Mesendoderm (in vitro differentiated cells): ENCODE measurements at places on chromosomes 7 and 10.

DNA sequence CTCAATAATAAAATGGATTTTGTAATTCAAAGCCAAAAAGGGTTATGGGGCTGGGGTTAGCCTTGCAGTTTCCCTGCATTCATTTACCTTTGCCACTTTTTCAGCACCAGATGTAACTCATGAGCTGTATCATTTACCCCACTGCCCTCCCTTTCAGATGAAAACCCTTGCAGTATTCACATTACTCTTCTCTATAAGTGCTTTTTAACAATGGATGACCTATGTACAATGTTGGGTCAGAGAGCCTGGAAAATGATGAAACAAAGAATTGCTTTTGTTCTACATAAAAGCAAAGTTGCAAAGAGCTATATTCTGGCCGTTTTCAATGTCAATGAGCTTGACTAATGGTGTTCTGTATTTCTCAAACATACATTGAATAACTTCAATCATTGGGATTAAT is 189.7 kb downstream of the TMEM26 start:
- no peak for DNase-seq

DNA sequence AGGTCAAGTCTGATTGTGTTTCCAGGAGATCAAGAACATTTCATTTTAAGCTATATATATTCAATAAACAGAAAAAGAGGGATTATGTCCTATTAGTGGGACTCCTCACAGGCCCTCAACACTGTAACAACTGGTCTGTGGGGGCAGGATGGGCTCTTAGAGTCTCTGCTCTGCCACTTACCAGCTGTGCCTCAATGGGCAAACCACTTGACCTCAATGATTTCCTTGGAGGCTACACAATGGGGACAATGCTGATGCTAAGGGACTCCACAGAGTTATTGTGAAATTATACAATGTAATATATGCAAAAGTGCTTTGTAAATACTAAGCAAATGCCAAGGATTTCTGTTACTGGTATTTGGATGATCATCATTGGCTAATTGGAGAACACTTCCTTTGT is 33.2 kb upstream of the MXI1 start:
- DNase-seq, result no peak

DNA sequence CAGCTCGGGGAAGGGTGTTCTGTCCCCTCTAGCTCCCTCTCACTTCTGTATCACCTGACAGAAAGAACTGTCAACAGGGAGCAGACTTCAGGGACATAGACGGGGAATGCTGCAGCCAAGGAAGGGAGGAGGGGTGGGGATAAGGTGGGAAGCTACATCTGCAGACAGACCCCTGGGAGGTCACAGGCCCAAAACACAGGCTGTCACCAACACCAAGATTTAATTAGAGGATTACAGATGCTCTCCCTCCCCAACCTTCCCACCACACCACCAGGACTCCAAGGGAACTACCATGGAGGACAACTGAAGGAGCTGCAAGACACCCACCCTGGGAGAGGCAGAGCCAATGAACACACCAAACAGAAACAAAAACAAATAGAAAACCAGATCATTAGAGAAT is 425.2 kb upstream of the VSTM2A start:
- DNase-seq, result peak; percentile 20

GRCh38 chr7:107277331-107277730 is 108.5 kb downstream of the HBP1 start:
- no peak for DNase-seq

DNA sequence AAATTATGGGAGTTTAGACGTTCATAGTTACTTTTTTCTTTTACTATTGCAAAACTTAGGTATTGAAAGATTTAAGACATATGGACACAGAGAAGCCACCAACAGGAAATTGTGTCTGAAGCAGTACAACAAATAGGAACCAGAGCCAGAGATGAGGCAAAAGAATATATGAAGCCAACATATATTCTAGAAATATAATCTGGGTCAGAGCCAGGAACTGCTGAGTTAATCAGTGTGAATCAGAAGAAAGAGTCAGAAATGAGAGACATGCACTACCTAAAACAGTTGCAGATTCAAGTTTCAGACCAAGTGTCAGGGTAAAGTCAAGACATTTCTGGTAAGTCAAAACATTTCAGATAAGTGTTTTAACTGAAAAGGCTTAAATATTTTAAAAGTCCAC is 67.7 kb downstream of the DGKB start:
- no peak for DNase-seq

DNA sequence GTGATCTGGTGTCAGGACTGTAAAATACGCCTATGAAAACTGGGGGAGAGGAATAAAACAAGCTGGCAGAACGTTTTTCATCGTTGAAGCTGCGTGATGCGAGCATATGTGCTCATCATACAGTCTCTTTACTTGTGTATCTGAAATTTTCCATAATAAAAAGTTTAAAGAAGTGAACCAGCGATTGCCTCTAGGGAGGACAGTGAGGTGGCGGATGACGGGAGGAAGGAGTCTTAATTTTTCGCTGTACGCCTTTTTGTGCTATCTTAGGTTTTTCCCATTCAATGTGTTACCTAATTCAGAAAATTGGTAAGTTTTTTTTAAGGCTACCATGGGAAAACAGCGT is 891 bp upstream of the WAPL start:
- no peak for DNase-seq

DNA sequence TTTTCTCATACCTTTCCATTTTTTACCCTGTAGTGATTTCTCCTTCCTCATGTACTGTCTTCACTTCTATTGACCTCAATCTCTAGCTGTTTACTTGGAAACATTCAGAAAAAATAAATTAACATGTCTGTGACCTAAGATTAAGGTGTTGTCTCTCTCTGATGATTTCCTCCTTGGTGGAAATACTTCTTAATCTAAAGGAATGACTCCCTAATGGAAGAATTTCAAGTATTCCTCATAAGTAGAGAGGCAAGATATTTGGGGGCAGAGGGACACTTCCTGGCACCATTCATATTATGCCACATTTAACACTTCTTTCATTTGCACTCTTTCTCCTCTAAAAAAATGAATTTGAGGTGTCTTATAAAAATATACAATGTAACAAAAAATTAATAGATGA is 202.8 kb downstream of the NEBL start:
- DNase-seq, result peak; percentile 78
